ENCODE measurements at places on chromosomes 13 and 19.

DNA sequence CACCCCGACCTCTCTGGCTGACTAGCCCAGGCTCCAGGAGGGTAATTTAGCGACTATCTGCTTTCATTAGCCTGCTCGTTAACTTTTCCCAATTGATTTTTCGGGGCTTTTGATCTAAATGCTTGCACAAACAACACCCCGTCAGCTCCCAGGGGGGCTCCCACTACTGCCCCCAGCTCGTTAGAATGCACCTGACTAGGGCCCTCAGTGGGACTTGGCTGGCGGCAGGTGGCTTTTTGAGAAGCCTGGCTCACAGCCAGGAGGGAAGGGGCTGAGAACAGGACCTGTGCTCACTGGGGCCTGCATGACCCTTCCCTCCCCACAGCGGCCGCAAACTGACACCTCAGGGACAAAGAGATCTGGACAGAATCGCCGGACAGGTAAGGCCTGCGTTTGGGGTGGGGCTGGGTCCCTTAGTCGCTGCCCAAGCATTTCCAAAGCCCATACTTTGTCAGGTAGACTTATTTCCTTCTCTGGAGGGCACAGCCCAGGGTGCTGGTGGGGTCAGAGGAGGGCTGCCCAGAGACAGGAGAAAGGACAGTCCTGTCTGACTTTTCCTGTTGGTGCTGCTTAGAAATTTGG lies 7.6 kb upstream of the CD79A start:
- DNase-seq, result no peak

DNA sequence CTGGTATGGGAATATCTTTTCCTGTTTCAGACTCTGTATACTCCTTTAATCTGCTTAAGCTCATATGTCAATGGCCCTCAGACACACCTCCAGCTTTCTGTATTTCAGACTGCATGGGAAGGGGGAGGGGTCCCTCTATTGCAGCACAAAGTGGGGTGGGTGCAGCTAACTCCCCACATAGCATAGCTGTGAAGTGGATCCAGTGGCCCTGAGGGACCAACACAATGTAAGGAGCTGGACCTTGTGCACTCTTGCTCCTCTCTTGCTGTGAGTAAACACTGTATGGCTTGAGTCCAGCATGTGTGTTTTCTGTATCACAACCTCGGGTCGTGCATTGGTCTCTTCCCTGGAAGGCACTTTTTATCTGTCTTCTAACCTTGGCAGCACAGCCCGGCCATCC lies 669.9 kb downstream of the PCDH9 start:
- no peak for DNase-seq

DNA sequence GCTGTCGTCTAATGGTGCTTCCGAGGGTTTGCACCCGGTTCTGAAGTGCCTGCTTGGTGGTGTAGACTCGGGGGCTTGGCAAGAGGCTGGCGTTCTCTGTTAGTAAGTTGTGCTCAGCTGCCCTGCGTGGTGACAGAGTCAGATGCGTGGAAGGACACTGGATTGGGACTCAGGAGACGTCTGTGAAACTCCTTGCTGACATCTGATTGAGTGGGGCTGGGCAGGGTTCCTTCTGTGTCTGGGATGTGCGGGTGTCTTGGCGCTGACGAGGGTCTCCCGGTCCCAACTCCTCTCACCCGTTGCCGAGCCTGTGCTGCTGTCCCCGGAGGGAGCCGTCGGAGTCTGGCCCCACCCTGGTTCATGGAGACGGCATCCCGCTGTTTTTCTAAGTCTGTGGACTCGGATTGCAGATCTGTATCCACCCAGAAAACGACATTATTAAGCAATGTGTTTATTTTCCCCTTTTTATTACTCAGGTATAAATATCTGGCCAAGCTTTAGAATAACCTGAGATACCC lies 16.4 kb upstream of the DCUN1D2 start:
- DNase-seq, result no peak

- no peak for DNase-seq
These were observed 20.7 kb downstream of the LIG1 start for GRCh38 chr19:48149430-48149829.

DNA sequence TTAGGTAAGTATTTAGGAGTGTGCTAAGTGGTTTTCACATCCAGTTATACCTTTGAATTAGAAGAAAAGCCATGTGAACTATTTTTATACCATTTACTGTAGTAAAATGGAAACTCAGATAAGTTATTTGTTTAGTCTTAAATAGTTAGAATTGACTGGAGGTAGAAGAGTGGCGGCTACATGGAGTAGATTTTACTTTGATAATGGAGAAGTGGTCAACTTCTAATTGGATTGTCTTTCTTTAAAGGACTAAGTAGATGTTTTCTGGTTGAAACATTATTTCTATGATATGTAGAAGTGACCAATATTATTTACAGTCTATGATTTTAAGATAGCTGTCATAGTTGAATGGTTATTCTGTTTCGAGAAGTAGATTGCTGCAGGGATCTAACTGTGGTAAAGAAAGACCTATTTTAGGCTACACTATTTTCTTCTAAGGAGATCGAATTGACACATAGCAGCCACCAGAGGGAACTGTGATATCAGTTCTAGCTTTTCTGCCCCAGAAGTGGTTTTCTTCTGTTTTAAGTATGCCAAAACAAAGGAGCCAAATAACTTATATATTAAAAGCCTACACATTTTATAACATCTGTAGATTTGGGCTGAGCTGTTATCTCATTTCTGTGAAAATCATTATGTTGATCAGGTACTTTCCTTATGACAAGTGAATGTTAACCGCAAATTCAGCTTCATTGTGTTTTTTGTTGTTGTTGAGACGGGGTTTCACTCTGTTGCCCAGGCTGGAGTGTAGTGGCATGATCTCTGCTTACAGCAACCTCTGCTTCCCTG lies 26.1 kb downstream of the ZMYM2 start:
- DNase-seq, result peak; percentile 44

DNA sequence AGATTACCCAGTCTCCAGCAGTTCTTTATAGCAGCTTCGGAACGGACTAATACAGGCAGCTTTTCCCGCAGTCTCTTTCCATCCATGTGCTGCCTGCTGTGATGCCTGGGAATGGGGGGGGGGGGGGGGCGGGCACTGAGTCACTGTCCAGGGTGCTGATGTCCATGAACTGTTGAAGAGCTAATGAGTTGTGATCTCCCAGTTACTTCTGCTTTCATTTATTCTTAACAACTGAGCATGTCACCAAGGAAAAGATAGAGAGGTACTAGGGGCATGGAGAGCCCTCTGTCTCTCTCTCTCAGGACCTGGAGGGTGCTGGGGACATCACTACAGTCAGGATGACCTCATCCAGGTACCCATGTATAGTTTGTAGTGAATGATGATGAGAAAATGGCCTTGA lies 20.3 kb upstream of the CEACAM1 start:
- DNase-seq, result no peak

- DNase-seq, result no peak
These were observed 5.2 kb downstream of the MIER2 start for GRCh38 chr19:339262-339887.

DNA sequence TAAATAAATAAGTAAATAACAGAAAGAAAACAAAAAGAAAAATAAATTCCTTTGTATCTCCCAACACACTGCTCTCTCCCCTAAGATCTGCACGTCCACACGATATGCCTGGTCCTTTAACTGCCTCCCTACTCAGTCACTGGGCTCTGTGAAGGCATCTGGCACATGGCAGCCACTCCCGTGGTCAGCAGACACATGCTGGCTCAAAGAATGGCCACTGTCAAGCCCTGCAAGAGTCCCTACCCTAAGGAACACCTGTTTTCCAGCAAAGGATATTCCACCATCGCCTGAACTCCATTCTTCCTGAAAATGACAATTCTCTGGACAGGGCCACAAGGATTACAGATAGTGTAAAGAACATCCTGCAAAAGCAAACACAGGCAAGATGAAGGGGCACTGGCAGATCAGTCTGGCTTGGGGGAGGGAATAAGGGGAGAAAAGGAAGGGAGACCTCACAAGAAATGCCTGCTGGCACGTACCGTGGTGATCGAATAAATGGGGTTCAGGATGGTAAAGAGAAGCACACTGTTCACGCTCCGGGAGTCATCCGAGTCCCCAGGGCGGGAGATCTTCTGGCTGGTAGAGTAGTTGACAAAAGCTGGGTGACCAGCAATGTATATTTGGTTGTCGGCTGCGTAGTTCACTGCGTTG lies 4.3 kb downstream of the HNRNPL start:
- no peak for DNase-seq

DNA sequence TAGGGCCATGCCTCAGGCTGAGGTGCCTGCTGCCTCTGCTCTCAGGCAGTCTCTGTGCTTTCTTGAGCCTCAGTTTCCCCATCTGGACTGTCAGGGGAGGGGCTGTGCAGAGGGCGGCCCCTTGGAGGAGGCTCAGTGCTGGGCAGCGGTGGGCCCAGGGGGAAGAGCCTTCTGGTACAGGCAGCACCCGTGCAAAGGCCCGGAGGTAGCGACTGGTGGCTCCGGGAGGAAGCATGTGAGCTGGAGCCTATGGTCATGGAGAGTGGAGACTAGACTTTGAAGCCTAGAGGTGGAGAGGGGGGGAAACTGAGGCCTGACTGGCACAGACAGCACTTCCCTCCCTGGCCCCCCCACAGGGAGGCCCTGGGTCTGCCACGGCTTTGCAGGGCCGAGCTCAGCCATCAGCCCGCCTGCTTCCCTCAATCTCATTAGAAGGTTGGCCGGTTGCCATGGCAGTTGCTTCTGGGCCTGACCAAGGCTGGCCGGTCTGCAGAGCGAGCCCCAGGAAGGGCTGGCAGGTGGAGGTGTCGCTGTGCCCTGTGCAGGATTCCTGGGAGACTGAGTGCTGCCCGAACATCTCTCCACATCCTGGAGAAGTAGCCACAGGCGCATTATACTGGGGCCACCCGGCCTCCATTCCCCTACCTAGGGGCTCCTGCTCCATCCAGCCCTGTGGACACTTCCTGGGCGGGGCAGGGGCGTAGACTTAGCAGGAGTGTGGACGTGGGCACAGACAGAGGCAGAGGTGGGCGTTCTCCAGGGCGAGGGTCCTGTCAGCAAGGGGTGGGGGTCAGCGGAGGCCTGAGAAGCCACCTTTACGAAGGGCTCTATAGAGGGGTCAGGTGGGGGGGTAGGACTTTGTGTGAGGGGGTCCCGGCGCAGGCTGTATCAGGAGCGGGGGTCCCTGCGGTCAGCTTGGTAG lies 53.2 kb downstream of the CRTC1 start:
- DNase-seq, result no peak

GRCh38 chr13:48132961-48133360 lies 38.1 kb upstream of the MED4 start:
- no peak for DNase-seq

- no peak for DNase-seq
These were observed 513.0 kb downstream of the IRS2 start for GRCh38 chr13:109273326-109273751.

DNA sequence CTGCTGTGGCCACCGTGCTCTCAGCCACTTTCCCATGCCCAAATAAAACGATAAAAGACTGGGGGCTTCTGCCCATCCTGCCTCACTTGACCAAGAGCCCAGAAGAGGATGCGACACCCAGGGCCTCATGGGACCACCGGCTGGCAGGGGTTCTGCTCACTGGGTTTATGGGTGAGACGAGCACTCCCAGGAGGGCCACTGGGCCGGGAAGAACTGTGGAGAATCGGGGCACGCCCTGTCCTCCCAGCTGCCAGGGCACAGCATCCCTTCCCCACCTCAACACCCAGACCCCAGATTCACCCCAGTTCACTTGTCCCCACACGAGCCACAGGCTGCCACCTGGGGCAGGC lies 4.7 kb upstream of the F10 start:
- DNase-seq, result no peak

DNA sequence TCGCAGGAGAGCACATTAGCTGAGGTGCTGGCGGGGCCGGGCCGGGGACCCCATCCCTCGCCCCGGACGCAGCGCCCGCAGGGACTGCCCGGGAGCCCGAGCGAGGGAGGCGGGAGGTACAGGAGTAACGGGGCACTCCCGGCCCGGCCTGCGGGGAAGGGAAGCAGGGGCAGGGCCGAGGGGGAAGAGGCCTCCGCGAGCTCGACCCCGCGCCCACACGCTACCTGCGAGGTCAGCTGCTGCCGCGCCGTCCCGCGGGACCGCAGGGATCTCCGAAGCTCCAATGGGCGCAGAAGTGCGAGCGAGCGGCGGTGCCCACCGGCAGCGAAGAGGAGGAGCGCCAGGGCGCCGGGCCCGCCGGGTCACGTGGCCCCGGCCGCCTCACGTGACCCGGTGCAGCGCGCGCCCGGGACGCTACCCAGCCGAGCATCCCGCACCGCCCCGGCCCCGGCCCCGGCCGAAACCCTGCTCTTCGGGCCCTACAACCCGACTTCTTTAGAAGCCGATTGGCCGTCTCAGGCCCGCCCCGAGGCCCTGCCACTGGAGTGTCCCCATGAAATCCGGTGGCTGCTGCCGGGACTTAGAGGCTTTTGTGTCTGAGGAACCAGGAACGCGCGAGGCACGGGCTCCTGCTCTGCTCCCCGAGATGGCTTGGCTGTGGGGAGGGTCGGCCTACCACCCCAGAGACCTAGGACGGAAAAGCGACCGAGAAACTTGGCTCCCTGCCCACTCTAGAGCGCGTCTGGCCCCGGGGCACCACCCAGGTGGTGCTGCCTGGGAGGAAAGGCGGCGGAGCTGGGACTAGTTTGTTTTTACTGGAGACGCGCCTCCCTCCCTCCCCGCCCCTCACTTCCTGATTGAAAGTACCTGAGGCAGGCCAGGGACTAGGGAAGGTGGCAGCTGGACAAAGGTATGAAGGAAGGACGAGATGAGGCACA lies at the start of gene RCBTB1:
RCBTB1 (minus strand) TSS at position 339 of the 938 bp plus-strand sequence. CDS start 18,279 bp downstream, outside the sequence.
- DNase-seq, result peak; percentile 74

GRCh38 chr13:103153466-103153865 lies 87.2 kb upstream of the SLC10A2 start:
- no peak for DNase-seq

DNA sequence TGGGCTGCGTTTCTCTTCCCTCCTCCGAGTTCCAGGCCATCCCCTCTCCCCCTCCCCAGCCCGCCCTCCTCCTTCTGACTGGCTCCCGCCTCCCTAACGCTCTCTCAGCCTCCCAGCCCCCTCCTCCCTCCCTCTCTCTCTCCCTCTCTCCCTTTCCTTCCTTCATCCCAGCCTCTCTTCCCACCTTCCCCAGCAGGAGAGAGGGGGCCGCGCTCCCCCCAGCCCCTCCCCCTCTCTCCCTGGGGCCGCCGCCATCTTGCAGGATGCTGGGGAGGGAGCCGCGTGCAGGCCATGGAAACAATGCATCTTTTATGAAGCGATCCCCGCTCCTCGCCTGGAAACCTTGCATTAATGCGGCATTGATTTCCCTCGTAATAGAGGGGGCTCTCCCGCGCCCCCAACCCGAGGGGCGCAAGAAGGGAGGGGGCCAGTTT lies 42.6 kb upstream of the ADGRL1 start:
- peak; percentile 23 for DNase-seq
